ENCODE measurements at places on chromosomes 6 and 20.

DNA sequence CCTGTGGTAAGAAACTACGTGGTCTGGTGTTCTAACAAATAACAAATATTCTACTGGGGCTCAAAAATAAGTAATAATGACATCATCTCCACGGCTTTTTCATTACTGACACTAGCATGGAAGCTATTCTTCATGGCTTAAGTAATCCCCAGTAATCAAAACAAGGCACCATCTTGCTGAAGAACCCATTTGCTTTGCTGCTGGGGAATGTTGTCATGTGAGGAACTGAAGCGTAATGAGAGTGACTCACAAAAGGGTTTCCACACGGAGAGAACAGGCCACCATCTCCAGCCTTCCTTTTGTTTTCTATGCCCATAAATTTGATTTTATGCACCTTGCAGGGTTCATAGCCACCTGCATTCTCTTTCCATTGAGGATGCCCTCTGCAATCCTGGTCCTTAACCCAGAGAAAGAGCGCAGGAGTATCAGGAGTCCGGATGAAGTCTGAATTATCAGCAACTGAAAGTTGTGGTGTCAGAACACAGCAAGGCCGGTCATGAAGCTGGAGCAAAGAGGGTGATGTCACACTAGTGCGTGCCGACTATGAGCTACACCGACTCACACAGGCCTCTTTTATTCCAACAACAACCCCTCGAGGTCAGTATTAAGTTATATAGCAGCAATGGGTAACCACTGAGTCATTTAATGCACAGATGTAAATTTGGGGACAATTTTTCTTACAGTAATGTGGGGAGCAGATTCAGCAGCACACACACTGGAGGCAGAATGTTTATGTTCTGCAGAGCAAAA lies 173.7 kb upstream of the SSTR4 start:
- DNase-seq = no peak

GRCh38 chr6:84269947-84270733 lies 42.7 kb upstream of the CEP162 start:
- DNase-seq = no peak

DNA sequence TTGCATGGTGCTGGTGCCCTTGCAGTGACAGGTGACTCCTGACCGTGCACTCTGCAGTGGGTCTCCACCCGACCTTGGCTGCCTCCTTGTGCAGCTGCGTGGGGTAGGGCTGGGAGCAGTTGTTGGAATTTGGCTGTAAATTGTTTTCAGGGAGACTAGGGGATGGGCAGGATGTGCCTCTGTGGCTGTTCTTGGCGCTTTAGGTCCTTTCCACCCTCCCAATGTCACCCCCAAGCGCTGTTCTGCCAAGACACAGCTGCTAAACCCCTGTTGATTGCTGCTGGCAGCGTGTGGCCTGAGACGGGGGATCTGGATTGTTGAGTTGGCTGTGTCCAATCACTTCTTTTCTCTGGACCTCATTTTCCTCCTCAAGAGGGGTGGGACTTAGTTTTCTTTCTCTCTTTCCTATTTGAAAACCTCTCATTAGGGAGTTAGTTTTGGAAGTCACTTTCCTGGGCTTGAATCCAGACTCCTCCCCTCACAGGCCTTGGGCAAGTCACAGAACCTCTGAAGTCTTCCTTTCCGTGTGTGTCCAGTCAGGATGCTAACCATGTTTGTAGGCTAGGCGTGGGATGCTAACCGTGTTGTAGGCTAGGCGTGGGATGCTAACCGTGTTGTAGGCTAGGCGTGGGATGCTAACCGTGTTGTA lies 8.5 kb downstream of the IGF2R start:
- peak; percentile 60 for DNase-seq

GRCh38 chr6:163897669-163898068 lies 483.2 kb downstream of the QKI start:
- DNase-seq = no peak

GRCh38 chr20:31560746-31561598 lies 44.1 kb upstream of the ID1 start:
- peak; percentile 86 for DNase-seq

- no peak for DNase-seq
Observed at GRCh38 chr20:10940941-10941340, 267.1 kb upstream of the JAG1 start.

GRCh38 chr20:16040742-16041141 lies 532.5 kb downstream of the KIF16B start:
- no peak for DNase-seq

DNA sequence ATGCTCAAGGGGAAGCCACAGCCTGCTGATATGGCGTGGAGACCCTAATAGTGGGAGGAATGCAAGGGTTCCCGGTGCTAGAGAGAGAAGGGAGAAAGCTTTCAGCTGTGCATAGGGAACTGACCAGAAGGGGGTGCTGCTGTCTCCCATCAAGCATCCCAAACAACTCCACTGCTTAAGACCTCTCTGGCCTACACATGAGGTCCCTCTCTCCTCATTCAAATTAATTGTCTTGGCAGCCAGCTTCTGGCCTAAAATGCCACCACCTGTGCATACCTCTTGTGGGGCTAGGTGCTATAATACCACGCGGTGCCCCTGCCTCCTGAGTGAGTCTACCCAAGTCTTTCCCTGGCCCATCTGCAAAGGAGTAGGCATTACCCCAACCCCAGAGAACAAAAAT lies 14.5 kb downstream of the ADISSP start:
- peak; percentile 91 for DNase-seq

- DNase-seq = no peak
Observed at GRCh38 chr6:15088904-15089568, 156.8 kb upstream of the JARID2 start.

- no peak for DNase-seq
Observed at GRCh38 chr6:40407239-40407638, 179.9 kb downstream of the LRFN2 start.

DNA sequence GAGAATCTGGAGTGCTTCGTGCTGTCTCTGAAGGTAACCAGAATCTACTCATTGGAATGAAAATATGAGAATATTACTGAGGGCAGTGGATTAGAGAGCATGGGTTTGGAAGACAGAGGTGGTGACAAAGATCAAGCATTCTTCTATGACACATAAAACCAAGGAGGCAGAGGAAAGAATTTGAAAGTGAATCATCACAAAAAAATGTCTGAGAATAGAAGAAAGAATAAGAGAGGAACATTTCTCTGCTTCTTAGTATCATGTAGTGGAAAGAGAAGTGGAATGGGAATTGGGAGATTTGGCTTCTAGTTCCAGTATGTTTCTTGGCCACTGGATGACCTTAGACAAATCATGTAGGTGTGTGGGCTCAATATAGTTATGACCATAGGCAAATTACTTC lies 474.0 kb downstream of the TFAP2B start:
- DNase-seq = no peak

- no peak for DNase-seq
Observed at GRCh38 chr6:119322715-119323350, 26.7 kb downstream of the MAN1A1 start.

GRCh38 chr6:25457516-25457915 lies 178.3 kb downstream of the CARMIL1 start:
- DNase-seq = no peak

DNA sequence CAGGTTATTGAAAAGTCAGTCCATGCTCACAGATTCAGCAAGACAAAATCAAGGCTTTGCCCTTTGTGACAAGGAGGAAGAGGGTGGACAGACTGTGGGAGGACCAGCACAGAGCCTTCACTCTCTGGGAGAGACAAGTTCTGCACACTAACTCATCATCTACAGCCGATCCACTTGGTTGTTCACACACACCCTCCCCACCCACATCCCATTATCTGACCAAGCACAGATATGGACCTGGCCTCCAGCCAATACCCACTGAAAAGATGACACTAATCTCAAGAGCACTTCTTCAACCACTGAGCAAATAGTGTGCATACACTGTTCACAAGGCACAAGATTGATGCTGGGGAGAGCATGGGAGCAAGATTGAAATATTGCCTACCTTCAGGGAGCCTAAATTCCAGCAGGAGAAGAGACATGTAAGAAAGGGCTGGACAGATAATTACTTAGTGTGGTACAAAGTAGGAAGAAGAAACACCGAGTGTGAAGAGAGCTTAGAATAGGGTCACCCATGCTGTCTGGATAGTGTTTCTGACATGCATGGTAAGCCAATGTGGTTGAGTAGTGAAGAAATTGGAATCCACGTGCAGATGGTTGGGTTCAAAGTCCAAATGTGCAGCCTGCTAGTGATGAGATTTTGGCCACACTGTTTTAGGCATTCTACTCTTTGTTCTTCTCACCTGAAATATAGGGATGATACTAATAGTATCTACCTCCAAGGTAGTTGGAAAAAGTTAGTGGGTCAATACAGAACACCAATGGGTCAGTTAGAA lies 21.7 kb upstream of the IL17A start:
- no peak for DNase-seq

GRCh38 chr6:88157106-88157505 lies 9.0 kb downstream of the CNR1 start:
- DNase-seq = no peak

- no peak for DNase-seq
Observed at GRCh38 chr20:41560970-41561369, 57.2 kb downstream of the CHD6 start.

GRCh38 chr20:49276161-49276960 lies 1.5 kb downstream of the ZNFX1 start:
- DNase-seq = peak; percentile 41

GRCh38 chr6:11200356-11200755 lies 32.1 kb downstream of the NEDD9 start:
- DNase-seq = no peak

DNA sequence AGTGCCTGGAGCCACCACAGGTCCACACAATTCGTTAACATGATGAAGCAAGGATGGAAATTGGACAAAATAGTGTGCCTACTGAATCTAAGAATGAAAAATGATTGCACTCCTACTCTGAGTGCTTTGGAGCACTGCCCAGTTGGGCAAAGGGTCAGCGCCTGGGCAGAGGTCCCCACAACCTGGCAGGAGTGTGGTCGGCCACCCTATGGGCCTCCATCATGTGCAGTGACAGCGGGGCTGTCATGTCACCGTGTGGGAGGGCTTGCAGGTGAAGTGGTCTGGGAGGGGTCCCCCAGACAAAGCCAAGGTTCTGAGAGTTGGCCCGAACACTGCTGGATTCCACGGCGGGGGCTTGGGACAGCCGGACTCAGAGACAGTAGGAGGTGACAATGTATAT lies 36.2 kb upstream of the CD93 start:
- no peak for DNase-seq

- no peak for DNase-seq
Observed at GRCh38 chr6:13396241-13396792, 68.0 kb upstream of the TBC1D7 start.

- no peak for DNase-seq
Observed at GRCh38 chr6:79082304-79082703, 4.2 kb upstream of the PHIP start.

DNA sequence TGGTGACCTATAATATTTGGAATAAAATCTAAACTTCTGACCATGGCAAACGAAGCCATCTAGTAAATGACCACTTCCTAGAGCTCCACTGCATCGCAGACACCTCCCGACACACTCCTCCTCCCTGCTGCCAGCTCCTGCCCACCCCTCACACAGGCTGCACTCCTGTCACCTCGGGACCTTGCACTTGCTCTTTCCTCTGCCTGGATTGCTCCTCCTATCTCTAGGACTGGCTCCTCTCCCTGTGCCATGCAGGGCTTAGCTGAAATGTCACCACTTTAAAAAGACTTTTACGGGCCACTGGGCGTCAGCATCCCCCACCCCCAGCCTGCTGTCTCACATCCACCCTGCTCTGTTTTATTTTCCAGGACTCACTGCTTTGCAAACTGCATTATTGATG lies 87.6 kb upstream of the MC3R start:
- no peak for DNase-seq

All from AG08396 (cell line).